ENCODE measurements at places on chromosomes 16 and 17. TPM values are rescaled to one million over a fixed set of nuclear protein-coding genes. Genes with fewer than 3 reads are reported as not detected.

- DNase-seq = no peak
Measured at GRCh38 chr17:70078549-70078948, 3.5 kb downstream of the KCNJ16 start.

DNA sequence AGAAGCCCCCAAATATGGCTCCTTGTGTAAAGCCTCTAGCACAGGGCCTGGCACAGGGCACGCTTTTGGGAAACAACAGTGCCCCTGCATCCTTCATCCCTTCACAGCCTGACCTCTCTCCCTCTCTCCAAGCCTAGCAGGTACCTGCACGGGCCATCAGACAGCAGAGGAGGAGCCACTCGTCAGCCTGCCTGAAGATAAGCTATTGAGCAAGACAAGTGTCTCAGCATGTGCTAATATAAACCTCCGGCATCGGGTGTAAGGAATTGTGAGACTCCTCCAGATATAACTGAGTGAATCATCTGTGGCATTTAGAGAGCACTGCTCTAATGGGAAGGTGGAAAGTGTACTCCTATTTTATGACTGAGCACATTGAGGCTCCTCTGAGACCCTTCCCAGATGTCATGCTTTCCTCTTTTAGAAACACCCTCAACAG is 38.3 kb downstream of the TBX4 start:
- DNase-seq = no peak

DNA sequence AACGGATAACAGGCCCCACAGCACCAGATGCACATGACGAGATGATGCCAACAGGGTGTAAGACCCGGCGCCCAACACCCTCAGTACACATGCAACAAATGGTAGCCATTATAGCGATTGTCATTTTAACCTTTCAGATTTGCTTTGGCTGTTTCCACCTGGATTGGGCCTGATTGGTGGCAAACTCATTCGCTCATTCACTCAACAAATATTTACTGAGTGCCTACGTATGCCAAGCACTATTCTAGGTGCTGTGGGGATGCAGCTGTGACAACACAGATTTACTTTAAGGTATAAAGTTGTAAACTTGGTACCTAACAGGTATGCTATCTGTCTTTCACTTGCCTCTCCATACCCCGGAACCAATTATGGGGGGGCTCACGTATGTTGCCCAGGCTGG is 66.8 kb downstream of the SRCIN1 start:
- no peak for DNase-seq

SLFN11 gene
- 18.1 TPM for total RNA-seq

BPTF gene
- total RNA-seq = 72.5 TPM
